ENCODE measurements at places on chromosomes 2 and 18. TPM values are rescaled to one million over a fixed set of nuclear protein-coding genes. Genes with fewer than 3 reads are reported as not detected.

Gene REL
- 27.8 TPM for total RNA-seq

Gene BMP10
- total RNA-seq, result not detected

Gene SLC5A7
- total RNA-seq, result not detected

Gene PJVK
- 12.2 TPM for total RNA-seq

Gene ACTG2
- total RNA-seq, result 10.0 TPM

Gene SAG
- not detected for total RNA-seq

- no peaks in the 10 kb centered on the region for H3K27me3 ChIP-seq
- H3K27ac ChIP-seq, result no peak overlapping the region
- DNase-seq, result no peak
Observed at GRCh38 chr2:208906330-208906729, 499.7 kb downstream of the PTH2R start.

GRCh38 chr2:205848601-205849000 is 166.3 kb downstream of the NRP2 start:
- H3K36me3 ChIP-seq, result no peaks in the 10 kb centered on the region
- DNase-seq, result no peak
- peaks cover 2% of the 10 kb centered on the region for H3K4me1 ChIP-seq
- no peak overlapping the region for H3K27ac ChIP-seq

- no peak overlapping the region for H3K27ac ChIP-seq
- no peak overlapping the region for H3K4me3 ChIP-seq
- H3K27me3 ChIP-seq, result no peaks in the 10 kb centered on the region
- no peaks in the 10 kb centered on the region for H3K36me3 ChIP-seq
Observed at GRCh38 chr2:31297751-31298150, 63.8 kb downstream of the EHD3 start.

All from mesothelial cell of epicardium (in vitro differentiated cells).